Amygdala (tissue), 56 donors: ENCODE measurements at places on chromosomes 1 and 21.

GRCh38 chr1:50972766-50973165, 2.7 kb downstream of the CDKN2C start:
- DNase-seq, result no peak

DNA sequence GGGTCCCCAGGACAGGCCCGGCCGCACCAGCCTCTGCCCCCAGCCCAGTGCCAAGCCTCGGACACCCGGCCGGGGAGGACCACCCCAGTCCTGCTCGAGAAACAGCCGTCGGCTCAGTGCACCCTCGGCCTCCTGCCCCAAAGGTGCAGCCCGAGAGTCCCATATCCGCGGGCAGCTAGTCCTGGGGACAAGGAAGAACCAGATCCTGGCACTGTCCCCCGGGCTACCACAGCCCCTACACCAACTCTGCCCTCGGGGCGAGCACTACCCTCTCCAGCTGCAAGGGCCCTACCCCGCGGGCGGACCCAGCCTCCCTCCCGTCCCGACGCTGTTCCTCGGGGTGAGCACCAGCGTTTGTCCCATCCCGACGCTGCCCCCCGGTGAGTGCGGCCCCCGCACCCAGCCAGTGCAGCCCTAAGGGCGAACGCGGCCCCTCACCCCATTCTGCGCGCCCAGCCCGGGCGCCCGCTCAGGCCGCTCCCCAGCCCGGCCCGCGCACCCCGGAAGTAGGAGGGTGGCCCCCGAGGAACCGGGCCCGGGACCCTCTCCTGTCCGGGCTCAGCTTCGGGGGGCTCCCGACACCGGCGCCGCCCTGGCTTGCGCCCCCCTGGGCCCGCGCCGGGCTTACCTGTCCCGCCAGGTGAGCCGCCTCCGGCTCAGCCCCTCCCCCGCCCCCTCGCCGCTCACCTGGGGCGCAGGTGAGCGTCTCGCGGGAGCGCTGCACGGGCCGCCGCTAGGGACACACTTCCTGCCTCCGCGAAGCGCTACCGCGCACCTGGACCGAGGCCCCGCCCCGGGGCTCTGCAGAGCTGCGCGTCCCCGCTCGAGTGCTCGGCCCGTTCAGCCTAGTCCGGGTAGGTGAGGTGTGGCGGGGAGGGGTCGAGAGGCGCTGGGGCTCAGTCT, at the start of gene KDF1:
KDF1 (minus strand) TSS at position 747 of the 903 bp plus-strand sequence. CDS start 8,088 bp downstream, outside the sequence.
- no peak for DNase-seq

DNA sequence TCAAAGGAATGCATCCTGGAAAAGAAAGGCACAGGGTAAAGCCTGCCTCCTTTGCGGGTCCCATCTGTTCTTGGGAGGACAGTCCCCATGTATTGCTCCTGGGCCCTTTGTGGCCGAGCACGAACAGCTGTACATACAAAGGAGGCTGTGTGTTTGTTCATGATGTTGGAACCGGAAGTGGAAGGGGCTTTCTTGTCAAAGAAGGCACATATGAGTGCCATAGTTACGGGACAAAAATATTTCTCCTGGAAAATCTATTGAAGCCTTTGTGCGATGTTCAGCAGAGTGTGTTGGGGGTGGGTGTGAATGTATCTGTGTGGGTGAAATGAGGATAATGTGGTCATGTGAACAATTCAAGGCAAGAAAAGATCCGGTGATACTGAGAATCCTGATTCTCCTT, 297.6 kb downstream of the DISC1 start:
- DNase-seq, result no peak

DNA sequence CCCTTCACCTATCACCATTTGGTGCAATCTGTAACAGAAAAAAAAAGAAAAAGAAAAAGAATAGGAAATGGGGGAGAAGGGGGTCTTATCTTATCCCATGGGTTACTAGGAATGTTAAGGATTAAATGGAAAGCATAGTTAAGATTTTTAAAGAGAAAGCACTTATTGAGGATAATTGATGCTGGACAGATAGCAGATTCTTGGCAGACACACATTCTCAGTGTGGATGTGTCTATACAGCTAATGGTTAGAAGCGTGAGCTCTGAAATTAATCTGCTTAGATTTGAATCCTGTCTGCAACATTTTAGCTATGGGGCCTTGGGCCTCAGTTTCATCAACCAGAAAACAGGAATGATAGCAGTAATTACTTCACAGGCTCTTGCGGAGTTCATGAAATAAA, 67.1 kb downstream of the SSBP3 start:
- no peak for DNase-seq

GRCh38 chr1:22836850-22837249, 126.2 kb downstream of the EPHB2 start:
- no peak for DNase-seq

DNA sequence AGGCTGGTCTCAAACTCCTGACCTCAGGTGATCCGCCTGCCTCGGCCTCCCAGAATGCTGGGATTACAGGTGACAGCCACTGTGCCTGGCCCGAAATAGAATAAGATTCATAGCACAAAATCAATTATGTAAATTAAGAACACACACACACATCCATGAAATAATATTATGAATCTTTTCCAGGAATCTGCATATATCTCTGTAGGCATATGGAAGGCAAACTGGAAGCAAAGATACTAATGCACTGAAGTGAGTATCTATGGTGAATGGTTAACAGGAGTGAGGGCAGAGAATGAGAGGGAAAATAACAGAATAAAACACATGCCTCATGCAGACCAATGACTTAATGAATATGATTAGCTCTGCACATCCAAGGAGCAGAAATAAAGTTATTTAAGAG, 61.6 kb upstream of the ATP2B4 start:
- no peak for DNase-seq

- no peak for DNase-seq
These were observed 699 bp downstream of the MAP3K6 start for GRCh38 chr1:27366113-27366410.

GRCh38 chr1:244186372-244186771, 135.3 kb downstream of the ZBTB18 start:
- no peak for DNase-seq

GRCh38 chr21:37281579-37281978, 14.4 kb upstream of the VPS26C start:
- DNase-seq, result no peak

DNA sequence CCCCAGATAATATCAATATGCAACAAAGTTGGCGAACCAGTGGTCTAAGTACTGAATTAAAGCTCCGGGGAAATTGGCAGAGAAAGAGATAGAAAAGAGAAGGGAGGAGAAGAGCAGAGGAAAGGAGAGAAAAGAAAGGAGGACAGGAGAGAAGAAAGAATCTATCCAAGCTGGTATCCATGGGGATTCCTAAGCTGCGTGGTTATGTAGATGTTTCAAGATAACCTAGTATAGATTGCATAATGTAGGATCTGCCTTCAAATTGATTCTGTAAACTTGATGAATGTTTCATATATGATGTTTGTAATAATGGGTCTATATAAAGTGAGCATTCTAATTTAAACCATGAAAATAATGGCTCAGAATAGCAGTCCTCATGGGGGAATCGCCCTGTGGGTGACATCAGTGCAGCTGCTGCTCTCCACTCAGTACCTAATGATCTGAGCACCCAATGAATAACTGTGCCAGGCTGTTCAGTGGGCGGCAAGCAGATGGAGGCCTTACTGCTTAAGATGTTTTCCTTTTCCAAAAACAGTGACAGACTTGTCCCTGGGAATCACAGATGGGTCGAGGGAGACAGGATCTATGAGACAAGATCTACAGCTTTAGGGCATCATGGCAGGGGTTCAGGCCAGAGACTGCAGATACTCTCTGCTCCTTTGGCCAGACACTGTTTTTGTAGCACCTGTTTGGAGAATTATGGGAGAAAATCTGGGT, 78.0 kb downstream of the LAMC2 start:
- no peak for DNase-seq

DNA sequence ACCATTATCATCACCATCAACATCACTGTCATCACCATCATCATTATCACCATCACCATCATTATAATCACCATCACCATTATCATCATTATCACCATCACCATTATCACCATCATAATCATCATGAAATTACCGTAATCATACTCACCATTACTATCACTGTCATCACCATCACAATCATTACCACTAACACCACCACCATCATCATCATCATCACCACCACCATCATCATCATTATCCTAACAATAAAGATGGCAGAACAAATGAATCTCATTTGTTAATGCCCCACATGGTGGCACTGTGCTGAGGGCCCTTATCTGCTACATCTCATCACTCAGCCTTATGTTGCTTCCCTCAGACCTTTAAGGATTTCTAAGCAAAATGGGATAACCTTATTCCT, 9.4 kb upstream of the PLA2G2E start:
- no peak for DNase-seq

DNA sequence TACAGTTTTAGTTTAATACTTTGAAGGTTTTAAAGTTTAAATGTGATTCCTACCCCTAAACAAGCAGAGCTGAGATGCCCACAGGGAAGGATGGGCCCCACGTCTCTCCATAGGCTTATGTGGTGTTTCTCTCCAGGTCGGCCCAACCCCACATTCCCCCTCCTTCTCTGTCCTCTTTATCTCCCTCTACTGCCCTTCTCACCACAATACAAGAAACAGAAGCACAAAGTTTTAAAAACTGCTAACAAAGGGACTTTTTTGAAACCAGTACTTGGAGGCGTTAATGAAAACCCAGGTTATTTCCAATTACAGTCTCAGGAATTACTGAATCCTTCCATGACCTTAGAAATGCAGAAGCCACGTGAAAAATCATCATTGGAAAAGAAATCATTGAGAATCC, 324.0 kb downstream of the NTNG1 start:
- no peak for DNase-seq

DNA sequence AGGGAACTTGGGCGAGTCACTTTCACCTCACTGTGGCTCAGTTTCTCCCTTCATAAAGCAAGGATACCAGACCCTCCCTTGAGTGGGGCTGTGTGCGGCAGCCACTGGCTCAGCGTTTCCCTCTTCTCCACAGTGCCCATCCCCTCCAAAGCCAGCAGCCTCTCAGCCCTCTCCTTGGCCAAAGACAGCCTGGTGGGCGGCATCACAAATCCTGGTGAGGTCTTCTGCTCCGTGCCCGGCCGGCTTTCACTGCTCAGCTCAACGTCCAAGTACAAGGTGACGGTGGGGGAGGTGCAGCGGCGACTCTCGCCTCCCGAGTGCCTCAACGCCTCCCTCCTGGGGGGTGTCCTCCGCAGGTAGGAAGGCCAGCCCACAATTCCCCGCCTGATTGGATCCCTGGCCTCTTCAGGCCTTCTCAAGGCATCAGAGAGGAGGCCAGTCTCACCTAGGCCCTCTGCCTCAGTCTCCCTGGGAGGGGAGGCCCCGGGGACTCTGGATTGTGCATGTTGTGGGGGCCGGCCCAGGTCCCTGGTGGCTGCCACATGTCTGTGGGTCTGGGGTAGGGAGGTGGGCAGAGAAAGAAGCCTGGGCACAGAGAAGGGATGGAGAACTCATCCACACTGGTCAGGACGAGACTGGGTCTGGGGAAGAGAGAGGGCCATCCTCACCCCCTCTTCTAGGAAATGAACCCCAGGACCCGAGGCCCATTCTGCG, 15.2 kb downstream of the TFAP2E start:
- no peak for DNase-seq

GRCh38 chr21:31713115-31713514, 18.8 kb downstream of the SCAF4 start:
- no peak for DNase-seq

- DNase-seq, result peak; percentile 40
These were observed 118.4 kb downstream of the KCNN3 start for GRCh38 chr1:154751690-154752089.

DNA sequence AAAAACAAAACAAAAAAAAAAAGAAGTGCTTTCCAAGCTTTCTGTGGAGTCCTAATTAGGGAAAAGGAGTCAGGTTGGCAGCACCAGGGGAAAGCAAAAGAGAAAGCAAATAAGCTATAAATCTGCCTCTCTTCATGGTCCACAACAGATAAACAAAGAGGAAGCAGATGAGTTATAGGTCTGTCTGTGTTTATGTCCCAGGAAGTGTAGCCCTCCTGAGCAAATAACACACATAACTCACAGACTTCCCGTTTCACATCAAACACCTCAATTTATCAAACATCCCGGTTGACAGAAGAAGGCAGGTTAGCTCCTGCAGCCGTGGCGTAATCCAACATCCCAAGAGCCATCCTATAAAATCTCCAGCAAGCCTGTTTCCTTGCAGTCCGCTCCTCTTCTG, 5.6 kb upstream of the SLC2A5 start:
- no peak for DNase-seq

GRCh38 chr1:198086051-198086745, 70.6 kb upstream of the NEK7 start:
- DNase-seq, result no peak
